ENCODE measurements at places on chromosomes 4 and X. TPM values are rescaled to one million over a fixed set of nuclear protein-coding genes. Genes with fewer than 3 reads are reported as not detected.

DNA sequence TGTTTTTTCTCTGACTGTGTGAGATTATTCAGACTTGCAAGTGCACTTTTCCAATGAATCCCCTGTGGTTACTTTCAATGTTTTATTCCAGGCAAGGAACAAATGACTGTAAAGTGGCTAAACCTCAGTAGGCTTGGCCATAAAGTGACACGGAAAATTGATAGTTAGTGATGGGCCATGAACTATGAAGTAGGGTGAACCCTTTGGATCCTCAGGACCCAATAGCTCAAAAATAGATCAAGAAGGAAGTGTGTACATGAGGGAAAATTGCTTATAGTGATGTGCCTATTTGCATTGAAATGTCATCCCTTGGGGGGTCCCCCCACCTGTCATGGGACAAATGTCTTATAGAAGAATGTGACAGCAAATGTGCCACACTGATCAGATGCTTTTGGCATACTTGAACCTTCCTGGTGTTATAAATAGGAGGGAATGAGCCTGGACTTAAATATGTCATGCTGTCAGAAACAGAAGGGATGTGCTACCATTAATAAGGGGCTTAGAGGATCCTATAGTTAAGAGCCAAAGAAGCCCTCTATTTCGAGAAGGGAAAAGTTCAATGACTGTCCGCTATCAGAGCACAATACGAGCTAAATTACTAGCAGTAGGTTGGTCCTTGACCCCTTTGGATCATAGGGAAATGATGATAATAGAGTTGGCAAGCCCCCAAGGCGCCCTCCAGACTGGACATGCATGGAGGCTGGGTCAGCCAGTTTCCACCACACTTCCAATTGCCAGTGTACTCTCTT, 30.3 kb downstream of the SLC16A2 start:
- DNase-seq: no peak

Gene TCEAL7
- not detected for total RNA-seq

GRCh38 chr4:77931452-77932135, 69.0 kb downstream of the MRPL1 start:
- no peak for DNase-seq

Gene TET2
- total RNA-seq: 5.4 TPM

Gene S100P
- not detected for total RNA-seq

GRCh38 chrX:69257499-69258127, 92.4 kb upstream of the PJA1 start:
- DNase-seq: no peak

Gene SFRP2
- not detected for total RNA-seq

GRCh38 chr4:103497692-103498091, 222.1 kb downstream of the TACR3 start:
- DNase-seq: no peak

- peak; percentile 62 for DNase-seq
Measured at GRCh38 chrX:139204898-139205667, 325.5 kb upstream of the F9 start.

- DNase-seq: no peak
Measured at GRCh38 chr4:83036991-83037665, 2.1 kb downstream of the COPS4 start.
